ENCODE measurements at places on chromosomes 3 and 15.

DNA sequence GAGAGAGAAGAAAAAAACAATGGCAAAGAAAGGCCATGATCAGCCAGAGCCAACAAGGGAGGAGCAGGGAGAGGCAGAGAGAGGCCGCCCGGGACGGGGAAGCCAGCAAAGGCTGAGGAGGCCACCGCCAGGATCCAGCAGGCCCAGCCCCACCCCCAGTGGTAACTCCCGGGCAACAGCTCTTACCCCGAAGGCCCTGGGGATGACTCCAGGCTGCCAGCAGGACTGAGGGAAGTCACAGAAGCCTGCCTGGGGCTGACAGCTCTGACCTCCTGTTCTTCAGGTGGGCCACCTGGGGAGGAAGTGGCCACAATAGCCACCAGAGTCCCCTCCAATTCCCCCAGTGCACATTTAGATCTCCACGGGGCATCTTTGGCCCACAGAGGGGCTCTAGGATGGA lies 184.3 kb upstream of the LINGO1 start:
- no peak for DNase-seq

DNA sequence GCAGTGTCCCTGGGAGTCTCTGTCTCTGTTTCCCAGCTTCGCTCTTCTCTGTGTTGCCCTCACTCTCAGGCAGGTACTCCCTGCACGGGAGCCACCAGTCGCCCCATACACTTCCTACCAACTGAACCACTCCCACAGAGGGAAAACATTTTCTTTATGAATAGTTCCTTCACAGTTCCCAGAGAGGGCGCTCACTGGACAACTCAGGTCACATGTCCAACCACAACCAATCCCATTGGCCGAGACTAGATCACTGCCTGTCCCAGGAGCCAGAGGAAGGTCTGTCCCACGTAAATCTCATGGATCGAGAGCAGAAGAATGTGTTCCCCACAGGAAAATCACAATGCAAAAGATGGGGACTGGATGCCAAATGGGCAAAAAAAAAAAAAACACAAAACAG lies 26.1 kb downstream of the GRK7 start:
- no peak for DNase-seq

DNA sequence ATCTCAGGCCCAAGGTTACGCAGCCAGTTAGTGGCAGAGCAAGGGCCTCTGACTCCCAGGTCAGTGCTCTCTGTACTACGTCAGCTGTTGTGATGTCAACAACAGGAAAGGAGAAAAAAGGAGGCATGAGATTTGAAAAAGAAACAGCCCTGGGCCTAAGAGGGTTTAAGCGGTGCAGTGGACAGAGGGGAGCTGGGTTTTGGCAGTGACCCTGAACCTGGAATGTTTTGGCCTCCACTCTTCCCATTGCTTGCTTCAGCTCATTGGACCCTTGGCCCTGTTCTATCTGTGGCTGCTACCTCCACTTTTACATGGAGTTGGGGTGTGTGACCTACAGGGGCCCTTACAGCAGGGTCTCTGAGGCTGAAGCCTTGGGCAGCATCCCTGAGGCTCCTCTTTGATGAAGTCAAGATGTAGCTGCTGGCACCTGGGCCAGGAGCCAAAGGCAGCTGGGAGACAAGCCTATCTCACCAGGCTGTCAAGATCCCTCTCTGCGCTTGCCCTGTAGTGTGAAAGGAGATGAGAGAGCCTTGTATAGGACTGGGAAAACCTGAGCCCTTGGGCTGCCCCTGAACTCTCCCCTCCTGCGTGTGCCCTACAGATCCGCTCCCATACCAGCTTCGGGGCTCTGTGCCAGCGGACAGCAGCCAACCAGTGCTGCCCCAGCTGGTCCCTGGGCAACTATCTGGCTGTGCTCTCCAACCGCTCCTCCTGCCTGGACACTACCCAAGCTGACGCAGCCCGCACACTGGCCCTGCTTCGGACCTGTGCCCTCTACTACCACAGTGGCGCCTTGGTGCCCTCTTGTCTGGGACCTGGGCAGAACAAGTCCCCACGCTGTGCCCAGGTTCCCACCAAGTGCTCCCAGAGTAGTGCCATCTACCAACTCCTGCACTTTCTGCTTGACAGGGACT lies 8.7 kb downstream of the DISP2 start:
- no peak for DNase-seq

DNA sequence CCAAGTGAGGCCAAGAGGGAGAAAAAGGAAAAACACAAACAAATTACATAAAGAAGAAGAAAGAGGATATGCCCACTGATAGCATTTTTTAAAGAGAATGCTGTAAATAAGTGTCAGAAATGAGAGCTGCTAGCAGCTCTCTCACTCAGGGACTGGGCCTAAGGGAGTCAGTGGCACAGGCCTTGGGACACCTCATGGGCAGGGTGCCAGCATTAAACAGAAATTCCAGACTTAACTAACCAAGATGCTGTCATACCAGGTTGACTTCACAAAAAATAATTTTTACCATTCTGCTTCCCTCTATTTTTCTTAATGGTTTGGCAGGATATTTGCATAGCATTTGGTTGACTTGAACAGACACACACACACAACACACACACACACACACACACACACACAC lies 92.3 kb upstream of the ADAMTSL3 start:
- no peak for DNase-seq

DNA sequence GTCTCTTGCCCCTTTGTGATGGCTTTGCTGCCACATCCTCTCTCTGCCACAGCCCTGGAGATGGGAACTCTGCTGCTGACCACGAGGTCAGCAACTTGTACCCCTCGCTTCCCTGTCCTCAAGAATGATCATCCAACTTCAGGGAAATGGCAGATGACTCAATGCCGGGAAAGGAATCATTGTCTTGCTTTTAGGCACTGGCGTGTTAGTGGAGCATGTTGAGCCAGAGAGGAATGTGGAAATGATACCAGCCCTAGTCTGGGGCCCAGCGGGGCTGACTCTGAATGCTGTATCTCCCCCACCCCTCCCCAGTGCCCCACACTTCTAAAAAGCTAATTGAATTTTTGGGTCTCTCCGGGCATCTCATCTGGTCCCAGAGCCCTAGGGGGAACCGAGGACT lies 184.9 kb upstream of the BHLHE40 start:
- no peak for DNase-seq

GRCh38 chr3:128368626-128369025 lies 98.1 kb downstream of the DNAJB8 start:
- DNase-seq: no peak

GRCh38 chr3:19543212-19543841 lies 390.7 kb downstream of the EFHB start:
- DNase-seq: no peak

DNA sequence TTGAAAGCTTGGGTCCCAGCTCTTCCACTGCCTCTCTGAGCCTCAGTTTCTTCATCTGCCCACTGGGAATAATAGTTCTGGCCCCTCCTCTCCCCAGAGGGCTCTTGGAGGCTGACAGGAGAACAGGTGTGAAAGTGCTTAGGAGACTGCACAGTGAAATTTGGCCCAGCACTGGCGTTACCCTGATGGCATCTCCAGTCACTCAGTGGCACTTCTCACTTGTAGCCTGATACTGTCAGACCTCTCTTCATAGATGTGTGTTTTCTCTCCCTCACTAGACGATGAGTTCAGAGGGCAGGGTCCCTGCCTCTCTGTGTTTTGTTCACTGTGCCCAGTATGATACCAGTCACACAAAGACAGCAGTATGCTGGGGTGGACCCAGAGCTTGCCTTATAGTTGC lies 22.2 kb upstream of the IGDCC3 start:
- no peak for DNase-seq

DNA sequence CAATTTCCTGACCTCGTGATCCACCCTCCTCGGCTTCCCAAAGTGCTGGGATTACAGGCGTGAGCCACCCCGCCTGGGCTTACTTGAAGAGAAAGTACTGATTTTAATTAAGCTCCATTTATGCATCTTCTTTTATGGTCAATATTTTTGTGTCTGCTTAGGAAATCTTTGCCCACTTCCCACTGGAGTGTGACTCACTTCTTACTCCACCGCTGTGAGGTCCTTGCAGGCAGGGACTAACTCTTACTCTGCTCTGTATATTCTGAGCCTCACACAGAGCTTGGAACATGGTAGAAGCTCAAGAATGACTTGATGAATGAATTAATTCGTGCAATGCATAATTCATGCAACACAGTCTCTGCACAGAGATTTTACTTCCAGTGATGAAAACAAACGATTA lies 2.9 kb upstream of the TM4SF19 start:
- DNase-seq: no peak

Data from stimulated activated naive CD4-positive, alpha-beta T cell (primary cell).